ENCODE measurements at places on chromosomes 11 and 22.

DNA sequence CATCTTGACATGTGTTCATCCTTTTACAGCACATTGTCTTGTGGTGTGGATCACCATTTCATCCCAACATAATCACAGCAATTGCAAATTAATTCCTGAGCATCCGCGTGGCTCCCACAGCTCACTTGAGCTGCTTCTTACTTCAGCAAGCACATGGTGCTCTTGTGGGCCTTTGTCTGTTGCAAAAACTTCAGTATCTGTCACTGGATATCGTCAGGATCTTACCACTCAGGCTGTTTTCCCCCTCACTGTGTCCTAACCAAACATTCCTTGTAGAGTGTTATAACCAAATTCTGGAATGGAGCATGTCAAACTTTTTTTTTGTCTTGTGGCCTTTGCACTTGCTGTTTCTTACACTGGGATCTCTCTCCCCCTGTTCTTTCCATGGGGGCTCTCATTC lies 683.1 kb upstream of the ARHGAP42 start:
- DNase-seq, result no peak

- DNase-seq, result no peak
These were observed 2.8 kb downstream of the KRTAP5-6 start for GRCh38 chr11:1699771-1700170.

DNA sequence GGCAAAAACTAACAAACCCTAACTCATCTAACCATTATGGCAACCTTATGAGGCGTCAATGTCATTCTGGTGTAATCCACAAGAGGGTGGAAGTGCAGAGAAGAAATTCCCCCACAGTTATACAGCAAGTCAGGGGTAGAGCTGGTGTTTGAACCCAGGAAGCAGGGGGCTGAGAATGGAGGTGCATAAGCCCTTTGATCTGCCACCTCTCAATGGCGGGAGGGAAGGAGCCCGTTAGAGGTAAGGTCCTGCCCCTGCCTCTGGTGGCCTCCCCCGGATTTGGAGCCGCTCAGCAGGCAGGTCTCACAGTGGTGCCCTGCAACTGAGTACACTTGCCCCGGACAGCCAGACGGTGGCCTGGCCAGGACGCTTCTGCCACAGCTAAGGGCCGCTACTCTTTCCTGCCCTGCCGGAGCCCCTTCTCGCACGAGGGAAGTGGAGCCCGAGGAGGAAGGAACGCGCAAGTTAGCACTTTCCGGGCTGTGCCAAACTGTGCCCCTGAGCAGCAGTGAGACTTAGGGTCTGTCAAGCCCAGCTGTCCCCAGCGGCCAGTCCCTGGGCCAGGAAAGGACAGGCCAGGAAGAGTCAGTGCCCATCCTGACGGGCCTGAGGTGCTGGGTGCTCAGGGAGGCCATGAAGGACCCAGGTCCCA lies 1.1 kb downstream of the FXYD2 start:
- no peak for DNase-seq

GRCh38 chr11:112179601-112180000 lies 4.3 kb downstream of the BCO2 start:
- no peak for DNase-seq

DNA sequence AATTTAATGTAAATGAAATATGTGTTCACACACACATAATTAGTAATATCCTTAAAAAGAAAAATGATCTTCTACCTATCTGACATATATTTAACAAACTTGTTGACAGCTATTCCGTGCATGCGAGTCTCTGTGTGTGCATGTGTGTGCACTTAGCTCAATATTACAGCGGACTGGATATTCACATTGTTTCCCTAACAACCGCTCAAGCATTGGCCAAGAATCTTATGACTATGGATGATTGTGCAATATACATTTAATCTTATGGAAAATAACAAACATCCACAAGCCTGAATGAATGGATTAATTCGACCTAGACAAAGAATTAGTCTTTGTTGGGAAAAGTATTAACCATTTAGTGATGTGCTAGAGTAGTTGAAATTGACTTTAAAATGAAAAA lies 1078.6 kb downstream of the LRRC4C start:
- no peak for DNase-seq

- no peak for DNase-seq
These were observed 8.9 kb downstream of the AP2A2 start for GRCh38 chr11:934527-934926.

- DNase-seq, result no peak
These were observed 157.2 kb upstream of the TMEM45B start for GRCh38 chr11:129658526-129658867.

DNA sequence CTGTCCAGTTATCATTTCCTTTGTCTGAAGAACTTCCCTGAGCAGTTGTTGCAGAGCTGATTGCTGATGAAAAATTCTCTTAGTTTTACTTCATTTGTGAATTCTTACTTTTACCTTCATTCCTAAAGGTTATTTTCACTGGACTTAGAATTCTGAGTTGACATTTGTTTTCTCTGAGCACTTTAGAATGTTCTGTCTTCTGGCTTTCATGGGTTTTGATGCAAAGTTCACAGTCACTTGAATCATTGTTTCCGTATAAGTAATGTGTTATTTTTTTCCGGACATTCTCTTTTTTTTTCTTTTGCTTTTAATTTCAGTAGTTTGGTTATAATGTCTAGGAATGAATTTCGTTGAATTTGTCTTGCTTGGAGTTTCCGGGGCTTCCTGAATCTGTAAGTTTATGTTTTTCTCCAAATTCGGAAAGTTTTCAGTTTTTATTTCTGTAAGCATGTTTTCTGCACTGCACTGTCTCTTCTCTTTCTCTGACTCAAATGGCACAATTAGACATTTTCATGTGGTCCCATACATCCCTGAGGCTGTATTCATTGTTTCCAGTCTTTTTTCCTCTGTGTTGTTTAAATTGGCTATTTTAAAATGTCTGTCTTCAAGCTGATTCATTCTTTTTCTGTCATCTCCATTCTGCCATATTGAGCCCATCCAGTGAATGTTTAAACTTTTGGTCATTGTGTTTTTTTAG lies 68.5 kb upstream of the NARS2 start:
- DNase-seq, result no peak

GRCh38 chr11:47616726-47617416 lies 22.7 kb upstream of the C1QTNF4 start:
- DNase-seq, result no peak

- DNase-seq, result no peak
These were observed 373.2 kb downstream of the DDX10 start for GRCh38 chr11:109037856-109038780.

- no peak for DNase-seq
These were observed 2.4 kb upstream of the ZP1 start for GRCh38 chr11:60864856-60865513.

- no peak for DNase-seq
These were observed 308.7 kb downstream of the DDX10 start for GRCh38 chr11:108973402-108974162.

DNA sequence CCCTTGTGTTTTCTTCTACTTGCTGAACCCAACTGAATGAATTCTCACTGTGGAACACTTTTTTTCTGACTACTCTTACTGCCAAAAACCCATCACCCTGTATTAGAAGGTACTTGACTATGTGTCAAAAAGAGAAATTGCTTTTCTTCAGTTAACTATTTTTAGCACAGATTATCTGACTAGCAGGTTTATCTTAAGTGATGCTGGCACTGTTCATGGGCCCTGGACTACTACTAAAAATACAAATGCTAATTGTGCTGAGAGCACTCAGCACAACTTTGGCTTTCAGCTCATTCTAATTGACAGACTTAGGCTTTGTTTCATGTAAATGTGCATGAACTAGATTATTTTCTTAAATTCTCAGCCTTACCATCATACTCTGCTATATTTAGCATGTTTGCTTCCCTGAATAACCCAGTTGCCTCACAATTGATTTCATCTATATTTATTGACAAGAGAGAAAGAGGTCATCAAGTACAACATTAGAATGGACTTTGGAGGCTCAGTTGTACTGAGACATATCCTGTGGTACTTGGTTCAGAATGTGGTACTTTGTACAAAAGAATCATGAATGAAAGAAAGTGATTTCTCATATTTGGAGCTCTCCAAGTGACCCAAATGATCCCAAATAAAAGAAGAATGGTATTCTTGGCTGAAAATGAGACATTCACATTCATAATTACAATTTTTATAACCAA lies 478.3 kb downstream of the KCNA4 start:
- DNase-seq, result no peak

DNA sequence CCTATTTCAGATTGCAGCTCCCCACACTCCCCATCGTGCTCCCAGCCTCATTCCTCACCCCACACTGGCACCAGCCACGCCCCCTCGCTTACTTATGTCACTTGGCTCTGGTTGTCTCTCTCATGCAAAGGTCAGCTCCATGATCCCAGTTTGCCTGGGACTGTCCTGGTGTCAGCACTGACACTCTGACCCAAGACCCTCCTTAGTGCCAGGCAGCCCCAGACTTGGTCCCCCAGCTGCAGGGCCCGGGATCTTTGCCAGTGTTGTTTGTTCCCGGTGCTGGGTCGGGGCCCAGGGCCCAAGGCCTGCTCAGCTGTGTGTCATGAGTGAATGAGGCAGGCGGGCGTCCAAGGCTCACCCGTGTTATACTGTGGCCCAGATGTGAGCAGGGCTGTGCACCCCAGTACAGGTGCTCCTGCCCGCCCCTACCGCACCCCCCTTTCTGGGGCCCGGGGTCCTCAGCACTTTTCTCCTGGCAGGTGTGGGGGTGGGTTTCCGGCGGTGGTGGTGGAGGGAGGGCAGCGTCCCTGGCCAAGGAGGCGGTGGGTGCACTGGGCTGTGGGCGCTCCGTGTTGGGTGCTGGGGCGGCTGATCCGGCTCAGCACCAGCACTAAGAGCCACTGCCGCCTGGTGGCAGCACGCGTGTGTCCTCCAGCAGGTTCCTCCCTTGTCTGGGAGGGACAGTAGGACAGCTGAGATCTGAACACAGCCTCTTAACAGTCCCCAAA lies 19.5 kb downstream of the IL17REL start:
- peak; percentile 58 for DNase-seq

- DNase-seq, result no peak
These were observed 39.1 kb upstream of the SHISAL1 start for GRCh38 chr22:44351685-44352377.

GRCh38 chr11:21225860-21226259 lies 556.5 kb downstream of the NELL1 start:
- no peak for DNase-seq

- DNase-seq, result no peak
These were observed 23.4 kb upstream of the GRAMD4 start for GRCh38 chr22:46596819-46597218.

- no peak for DNase-seq
These were observed 82.8 kb upstream of the HMGXB4 start for GRCh38 chr22:35174401-35175038.

- no peak for DNase-seq
These were observed 40.9 kb upstream of the BIRC3 start for GRCh38 chr11:102276362-102276761.

DNA sequence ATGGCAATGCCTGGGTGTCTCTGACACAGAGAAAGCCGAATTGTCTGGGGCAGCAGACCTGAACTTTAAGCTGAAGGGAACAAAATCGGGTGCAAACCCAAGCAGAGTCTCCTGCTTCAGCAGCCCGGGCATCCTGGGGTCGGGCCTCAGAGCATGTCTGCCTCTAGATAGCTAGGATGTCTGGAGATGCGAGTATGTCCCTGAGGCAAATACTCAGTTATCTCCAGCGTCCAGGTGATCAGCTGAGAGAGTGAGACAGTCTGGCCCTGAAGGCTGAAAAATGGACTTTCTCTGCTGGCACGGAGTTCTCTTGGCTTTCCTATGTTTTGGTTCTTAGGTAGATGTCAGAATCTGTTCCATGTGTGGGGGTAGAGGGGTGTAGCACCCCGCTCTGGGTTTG lies 3.3 kb downstream of the ADAMTS8 start:
- no peak for DNase-seq

DNA sequence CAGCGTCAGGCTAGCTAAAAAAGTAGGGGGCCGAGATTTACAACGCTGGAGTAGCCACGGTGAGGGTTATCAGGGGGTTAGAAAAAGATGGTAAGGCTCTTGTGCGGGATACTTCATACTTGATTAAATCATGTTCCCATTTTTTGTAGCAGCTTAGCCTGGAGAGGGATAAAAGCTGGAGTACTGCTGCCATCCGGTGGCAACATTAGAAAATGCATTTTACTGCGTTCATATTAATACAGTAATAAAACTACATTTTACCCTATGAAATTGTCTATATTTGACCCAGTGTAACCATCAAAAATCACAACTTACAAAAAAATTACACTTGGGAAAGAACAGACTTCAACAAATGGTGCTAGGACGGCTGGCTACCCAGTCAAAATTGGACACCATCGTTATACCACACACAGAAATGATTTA lies 17.3 kb downstream of the RPUSD4 start:
- DNase-seq, result peak; percentile 11

DNA sequence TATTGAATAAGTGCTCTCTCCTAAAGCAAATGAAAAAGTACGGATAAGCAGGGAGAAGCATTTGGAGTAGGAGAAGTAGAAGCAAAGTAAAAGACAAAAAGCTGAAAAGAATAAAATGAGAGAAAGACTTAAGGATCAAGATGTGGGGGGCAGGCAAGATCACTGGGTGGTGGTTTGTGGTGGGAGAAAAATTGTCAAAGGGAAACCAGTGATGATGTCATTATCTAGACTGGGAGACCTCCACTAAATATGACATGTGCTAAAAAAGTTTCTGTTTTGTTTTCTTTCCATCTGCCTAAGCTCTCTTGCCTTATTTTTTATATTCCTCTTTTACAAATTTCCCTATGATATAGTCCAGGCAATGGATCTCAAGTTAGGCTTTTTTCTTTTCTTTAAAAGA lies 14.8 kb upstream of the MAML2 start:
- DNase-seq, result no peak

- no peak for DNase-seq
These were observed at the start of gene MUC2 for GRCh38 chr11:1074244-1075221. TSS of gene MUC2 (plus strand) at chr11:1074874.

- DNase-seq, result no peak
These were observed 99.5 kb downstream of the SPATA19 start for GRCh38 chr11:133745791-133746190.

DNA sequence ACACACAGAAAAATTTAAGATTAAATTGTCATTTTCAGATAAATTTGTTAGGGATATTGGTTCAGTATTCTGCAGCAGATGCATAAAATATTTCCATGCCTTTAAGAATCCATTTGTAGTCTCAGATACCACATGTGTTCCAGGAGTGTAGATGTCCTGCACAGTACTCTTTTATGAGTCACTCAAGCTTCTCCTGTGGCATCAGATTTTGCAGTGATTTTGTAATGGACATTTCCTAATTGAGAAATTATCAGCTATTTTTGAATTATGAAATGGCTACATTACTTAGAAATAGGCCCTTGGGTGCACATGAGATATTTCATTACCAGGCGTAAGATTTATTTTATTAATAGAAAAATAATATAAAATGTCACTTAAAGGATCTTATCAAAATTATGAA lies 18.9 kb downstream of the MMP3 start:
- no peak for DNase-seq

Measured in activated CD8-positive, alpha-beta memory T cell treated with anti-CD3 and anti-CD28 coated beads for 1 hour (primary cell).